ENCODE measurements at places on chromosomes 12 and 14.

GRCh38 chr14:39860596-39861228 lies 428.5 kb upstream of the FBXO33 start:
- no peak for DNase-seq

DNA sequence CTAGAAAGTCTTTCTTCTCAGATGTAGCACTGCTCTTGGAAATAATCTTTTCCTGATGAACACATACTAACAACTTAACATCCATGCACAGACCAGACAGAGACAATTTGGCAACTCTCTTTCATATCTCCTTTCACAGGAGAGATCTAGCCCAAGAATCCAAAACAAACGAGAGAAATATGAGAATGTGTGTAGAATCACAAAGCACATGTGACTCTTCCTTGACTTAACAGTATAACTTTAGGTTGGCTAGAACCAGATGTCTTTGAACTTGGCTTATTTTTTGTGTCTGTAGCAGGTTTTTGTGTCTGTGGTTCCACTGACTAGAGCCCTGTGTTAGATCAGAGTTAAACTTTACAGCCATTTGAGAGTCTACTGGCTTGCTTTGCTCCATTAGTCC lies 114.2 kb downstream of the STXBP6 start:
- DNase-seq = no peak

GRCh38 chr12:79844693-79845092 lies 90.2 kb downstream of the PPP1R12A start:
- no peak for DNase-seq

- DNase-seq = no peak
Observed at GRCh38 chr12:34294671-34295365, 272.5 kb downstream of the ALG10 start.

DNA sequence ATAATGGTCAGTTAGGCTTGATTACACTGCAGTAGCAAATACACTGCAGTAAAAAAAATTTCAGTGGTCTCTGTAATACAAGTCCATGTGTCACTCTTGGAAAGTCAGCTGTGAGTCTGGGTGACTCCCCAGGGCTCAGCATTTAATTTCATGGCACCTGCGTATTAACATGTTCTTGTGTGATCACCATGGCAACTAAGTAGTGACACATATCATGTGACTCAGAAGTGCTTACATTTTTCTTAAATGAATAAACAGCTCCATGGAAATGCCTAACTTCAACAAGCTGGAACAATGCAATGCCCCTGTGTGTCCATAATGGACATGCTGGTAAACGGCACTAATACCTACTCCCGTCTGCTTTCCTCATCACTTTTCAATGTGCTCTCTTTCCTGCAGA lies 88.5 kb upstream of the ANO4 start:
- DNase-seq = no peak

DNA sequence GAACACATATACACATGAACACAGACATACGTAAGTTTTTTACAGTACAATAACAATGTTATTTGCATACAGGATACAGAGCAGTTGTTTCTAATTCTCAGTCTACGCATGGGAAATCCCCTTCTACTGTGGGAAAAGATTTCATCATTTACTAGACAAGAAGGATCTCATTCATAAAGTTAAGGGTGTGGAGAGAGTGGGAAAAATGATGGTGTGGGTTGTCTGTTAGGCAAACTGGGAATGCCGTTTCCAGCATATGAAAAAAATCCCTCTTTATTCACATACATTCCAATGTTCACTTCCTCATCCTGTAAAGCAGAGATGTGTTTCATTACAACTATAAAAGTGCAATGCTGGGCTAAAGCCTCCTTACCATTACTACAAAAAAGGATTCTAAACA lies 120.9 kb downstream of the SINHCAF start:
- peak; percentile 58 for DNase-seq

DNA sequence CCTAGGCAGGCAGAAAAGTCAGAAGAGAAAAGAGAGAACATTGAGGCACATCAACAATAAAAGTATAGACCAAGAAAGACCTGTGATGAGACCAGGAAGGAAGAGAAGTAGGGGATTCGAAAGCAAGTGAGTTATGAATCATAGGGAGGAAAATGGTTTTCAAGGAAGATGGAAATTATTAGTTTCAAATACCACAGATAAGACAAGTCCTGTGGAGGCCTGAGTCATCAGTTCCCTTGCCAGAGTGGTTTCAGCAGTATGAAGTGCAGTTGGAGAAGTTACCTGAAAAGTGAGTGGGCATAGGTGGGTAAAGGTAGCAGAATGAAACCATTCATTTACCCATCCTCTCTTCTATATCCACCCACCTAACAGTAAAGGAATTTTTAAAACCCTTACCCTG lies 25.2 kb upstream of the TSPAN8 start:
- no peak for DNase-seq

- no peak for DNase-seq
Observed at GRCh38 chr14:73289308-73289707, 52.0 kb downstream of the PAPLN start.

- DNase-seq = no peak
Observed at GRCh38 chr14:73696466-73697400, 17.5 kb downstream of the PNMA1 start.

DNA sequence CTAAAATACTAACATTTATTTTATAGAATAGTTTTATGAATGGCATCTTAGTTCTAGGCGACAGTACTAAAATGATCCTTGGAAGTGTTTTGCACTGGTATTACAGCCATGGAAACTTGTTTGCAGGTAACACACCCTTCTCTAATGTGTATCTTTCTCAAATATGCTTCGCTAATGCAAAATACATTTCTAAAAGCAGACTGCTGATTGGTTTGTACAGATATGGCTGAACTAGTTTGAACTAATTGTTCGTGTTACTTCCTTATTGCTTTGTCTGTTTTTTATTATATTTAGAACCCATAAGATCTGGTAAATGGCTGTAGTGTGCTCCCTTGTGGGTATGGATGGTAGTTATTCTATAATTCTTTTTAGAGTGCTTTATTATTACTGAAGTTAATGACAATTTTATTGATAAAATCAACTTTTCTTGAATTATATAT lies 53.0 kb downstream of the ATF7IP start:
- DNase-seq = peak; percentile 12

GRCh38 chr14:50920482-50921230 lies 23.6 kb downstream of the PYGL start:
- DNase-seq = peak; percentile 51

- DNase-seq = no peak
Observed at GRCh38 chr12:124130691-124131591, 157.9 kb downstream of the ZNF664 start.

GRCh38 chr12:123643911-123644310 lies 10.3 kb downstream of the GTF2H3 start:
- DNase-seq = no peak

GRCh38 chr14:74979029-74979428 lies 23.6 kb upstream of the PGF start:
- DNase-seq = no peak

DNA sequence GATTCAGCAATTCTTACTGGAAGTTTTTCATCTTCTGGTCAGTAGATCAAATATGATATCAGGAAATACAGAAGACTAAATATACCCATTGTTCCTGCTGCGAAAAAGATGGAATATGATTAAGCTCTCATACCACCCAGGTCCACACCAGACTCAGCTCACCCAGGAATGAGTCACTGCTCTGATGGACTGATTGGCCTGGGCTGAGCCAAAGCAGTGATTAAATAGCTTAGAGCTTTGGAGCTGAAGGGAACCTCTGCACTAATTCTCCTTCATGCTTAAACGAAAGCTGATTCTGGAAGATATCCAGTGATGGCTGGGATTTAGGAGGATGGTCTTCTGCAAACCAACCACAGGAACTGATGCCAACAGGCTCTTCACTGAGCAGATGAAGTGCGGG lies 62.0 kb upstream of the SYT1 start:
- DNase-seq = peak; percentile 19

- peak; percentile 28 for DNase-seq
Observed at GRCh38 chr12:57460468-57460784, 841 bp downstream of the GLI1 start.

DNA sequence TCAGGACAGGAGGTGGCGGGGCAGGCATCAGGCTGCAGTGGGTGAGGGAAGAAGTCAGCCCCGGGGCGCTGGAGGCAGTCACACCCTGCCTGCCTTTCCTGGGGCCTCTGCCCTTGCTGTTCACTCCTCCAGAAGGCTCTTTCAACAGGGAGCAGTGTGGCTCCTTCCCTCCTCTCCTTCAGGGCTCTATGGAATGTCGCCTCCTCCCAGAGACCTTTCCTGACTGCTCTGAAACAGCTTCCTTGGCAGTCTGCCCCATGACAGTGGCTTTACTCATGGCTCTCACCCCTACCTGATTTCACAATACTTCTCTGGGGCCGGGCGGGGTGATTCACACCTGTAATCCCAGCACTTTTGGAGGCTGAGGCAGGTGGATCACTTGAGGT lies 7.1 kb downstream of the RHOF start:
- no peak for DNase-seq

GRCh38 chr12:56110571-56110970 lies 5.9 kb upstream of the RPL41 start:
- no peak for DNase-seq

DNA sequence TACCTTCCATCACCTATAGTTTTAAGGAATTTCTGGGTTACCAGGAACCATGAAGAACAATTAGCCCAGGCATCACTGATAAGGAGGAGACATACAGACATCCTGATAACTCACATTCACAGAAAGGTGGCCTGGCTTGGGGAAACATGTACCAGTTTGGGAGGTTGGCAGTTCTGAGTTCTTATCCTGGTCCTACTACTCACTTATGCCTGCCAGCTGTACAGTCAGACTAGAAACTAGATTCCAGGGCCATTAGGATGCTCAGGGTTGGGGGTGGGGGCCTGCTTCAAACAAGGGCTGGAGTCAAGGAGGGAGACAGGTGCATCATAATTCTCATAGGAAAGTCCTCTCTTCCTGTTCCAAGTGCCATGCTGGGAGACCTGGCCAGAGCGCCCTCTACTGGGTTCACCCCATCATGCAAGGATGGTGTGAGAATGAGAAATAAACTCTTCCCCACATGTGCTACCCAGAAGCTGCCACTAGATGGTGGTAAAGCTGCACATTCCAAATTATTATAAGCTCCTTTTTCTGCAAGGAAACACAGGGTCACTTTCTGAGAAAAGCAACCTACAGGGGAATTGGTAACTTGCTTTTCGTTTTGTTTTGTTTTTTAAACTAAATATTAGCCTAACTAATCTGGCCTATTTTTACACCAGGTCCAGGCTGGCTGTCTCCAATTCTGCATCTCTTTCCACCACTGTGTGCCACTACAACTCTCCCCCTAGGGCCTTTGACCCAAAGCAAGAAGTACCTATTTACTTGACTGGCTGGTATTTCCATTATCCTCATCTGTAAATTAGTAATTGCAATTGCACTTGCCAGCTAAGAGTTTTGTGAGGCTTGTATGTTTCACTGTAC lies 14.5 kb downstream of the OAS2 start:
- DNase-seq = peak; percentile 37

DNA sequence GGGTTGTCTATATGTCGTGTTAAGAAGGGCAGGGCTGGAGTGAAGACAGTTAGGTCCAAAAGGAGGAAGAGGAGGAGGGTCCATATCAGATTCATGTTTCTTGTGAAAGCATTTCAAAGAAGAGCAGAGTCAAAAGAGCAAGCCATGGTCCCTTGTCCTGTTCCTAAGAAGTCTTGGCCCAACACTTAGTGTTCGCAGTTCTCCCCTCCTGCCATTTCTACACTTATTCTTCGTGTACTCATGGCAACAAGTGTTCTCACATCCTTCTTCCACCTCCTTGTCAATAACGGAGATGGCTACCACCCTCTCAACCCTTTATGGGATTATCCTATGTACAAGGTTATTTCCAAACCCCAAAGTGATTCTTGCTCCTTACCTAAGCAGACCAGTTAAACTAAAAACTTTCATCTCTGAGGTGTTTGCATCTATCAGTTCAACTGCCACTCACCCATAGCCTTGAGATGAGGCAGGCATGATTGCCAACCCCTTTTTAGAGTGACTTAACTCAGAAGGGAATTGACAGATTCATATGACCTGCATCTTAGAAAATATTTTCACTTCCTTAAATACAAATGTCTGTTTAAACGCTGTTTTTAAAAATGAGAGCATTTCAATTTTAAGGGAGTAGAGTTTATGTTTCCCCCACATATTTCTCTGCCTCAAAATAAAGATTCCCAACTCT lies 19.8 kb upstream of the RNASE2 start:
- no peak for DNase-seq

Data from muscle of leg (tissue), 16 donors.